ENCODE measurements at places on chromosomes 12 and 14.

GRCh38 chr12:69330475-69331473 lies 17.4 kb upstream of the LYZ start:
- DNase-seq = no peak

- no peak for DNase-seq
Observed at GRCh38 chr12:108625228-108625627, 8.5 kb downstream of the SELPLG start.

GRCh38 chr14:78710963-78711362 lies 540.8 kb downstream of the NRXN3 start:
- no peak for DNase-seq

GRCh38 chr12:45504316-45505010 lies 225.0 kb upstream of the ARID2 start:
- DNase-seq = no peak

DNA sequence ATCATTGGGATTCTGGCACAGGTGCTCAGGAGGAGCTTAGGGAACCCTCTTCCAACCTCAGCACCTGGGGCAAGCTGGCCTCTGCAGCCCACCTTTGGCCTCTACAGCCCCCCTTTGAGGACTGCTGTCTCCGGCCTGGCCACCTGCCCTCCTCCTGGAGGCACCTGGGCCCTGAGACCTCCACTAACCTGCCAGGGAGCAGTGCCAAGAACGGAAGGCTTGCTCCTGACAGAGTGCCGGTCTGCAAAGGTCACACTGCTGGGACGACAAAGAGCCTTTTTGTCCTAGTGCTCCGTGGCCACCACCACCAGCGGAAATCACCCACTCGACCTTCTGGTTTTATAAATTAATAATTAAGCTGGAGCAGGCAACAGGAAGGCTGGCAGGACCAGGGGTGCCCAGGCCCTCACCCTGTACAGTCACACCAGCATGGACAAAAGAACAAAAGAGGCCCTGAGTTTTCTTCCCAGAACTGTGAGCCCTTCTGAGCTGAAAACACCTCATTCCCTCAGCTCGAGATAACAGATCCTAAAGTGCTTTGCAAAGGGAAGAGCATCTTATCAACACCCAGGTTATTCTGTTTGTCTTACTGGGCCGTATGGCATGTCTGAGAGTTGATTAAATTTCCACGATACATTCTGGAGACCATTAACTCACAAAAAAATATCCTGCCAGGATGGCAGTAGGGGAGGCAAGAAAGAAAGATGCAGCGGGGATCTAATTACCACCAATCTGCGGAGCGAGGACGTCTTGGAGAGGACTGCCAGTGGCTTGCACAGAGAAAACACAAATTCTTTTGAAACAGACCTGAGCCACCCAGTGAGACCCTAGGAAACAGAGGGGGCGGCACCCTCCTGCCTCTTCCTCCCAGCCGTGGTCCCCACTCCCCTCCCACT lies 8.2 kb downstream of the TESC start:
- DNase-seq = no peak

DNA sequence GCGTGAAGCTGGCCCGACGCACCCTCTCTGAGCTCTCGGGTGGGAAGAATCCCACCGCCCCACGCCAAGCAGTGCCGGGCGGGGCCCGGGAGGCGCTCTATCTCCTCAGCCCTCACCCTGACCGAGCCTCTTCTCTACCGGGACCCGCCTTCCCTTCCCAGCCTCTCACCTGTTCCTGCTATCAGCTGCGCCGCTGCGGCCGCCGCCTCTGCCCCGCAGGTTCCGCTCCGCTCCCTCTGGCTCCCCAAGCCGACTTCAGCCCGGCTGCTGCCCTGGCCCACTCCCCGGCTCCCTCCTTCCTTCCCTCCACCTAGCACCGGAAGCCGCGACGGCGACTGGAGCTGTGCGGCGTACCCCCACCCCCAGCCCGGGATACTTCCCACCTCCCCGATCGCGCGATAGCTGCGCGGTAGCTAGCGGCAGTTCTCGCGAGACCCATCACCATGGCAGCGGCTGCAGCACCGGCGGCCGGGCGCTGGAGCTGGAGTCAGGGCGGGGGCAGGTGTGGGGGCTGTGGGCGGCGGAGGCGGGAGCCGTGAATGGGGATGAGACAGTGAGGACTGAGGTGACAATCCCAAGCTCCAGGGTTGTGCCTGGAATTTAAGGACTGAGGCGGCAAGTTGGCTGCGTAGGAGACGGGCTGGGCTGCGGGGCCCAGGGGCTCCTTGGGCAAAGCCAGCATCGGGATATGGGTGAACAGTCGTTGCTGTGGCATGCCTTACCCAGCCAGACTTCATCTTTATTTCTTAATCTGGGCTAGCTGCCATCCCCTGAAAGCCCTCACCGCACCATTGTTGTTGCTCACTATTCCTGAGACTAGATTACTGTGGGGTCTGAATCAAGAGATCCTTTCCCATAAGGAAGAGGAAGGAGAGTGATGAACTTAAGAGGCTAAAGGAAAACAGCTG lies at the start of gene ARF3:
ARF3 (minus strand) TSS at position 347 of the 908 bp plus-strand sequence. CDS start 16,392 bp downstream, outside the sequence.
- peak; percentile 91 for DNase-seq

DNA sequence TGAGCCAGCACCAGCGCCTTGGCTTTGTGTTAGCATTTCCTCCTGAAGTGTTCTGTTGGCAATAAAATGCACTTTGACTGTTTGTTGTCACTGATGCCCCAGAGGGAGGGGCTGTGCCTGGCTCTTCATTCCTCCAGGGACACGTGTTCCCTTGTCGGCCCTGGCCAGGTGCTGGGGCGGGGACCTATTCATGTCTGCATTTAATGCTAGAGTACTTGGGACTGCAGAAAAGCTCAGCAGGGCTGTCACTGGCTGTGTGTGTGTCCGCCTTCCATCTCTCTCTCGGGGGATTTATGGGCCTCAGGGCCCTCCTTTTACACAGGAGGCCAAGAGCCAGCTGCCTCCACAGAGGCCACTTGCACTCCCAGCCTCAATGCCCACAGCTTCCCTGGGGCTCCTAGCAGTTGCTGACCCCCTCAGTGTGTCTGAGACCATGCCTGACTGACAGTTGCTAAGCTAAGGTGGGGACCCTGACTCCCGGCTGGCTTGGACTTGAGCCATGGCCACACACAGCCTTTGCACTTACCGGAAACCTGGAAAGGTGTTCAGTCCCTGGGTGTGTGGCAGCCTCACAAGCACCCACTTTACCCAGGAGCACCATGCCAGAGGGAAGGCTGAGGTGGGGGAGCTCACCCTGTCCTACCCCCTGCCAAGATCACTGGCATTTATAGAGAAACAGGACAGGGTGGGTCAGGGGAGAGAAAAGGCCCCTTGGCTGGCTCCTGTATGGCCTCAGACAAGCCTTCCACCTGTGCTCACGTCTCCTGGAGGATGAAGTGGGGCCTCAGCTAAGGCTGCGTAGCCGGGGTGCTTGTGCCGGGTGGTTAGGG lies 27.8 kb downstream of the HIP1R start:
- no peak for DNase-seq

GRCh38 chr14:71358209-71358931 lies 451.1 kb downstream of the PCNX1 start:
- DNase-seq = no peak

DNA sequence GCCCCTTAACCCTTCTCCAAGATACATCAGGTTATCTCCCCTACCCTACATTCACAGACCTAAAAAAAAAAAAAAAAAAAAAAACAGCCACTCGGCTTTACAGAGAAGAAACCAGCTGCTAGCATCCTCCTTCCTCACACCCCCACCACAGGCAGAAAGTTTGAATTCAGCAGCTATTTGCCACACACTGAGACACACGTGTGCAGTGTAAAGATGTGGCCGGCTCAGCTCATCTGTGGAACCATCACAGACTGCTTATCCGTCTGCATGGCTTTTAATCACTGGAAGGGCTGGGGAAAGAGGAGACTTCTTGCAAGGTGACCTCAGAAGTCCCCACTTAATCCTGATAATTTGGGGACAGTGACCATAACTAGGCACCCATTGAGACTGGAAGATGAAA lies 50.0 kb downstream of the VWF start:
- no peak for DNase-seq
